ENCODE measurements at places on chromosomes 11 and 22.

- DNase-seq = no peak
Observed at GRCh38 chr11:27717801-27718229, 17.6 kb upstream of the BDNF start.

DNA sequence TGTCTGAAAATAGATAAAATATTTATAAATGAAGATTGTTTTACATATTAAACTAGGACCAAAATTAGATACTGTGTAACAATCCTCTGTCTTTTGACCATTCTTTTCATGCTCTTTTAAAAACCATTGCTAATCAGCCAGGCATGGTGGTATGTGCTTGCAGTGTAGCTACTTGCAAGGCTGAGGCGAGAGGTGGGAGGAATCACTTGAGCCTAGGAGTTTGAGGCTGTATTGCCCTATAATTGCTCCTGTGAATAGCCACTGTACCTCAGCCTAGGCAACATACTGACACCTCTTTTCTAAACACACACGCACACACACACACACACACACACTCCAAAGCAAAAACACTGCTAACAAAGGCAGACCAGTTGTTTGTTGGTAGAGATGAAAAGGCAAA is 259.2 kb downstream of the JRKL start:
- no peak for DNase-seq

- no peak for DNase-seq
Observed at GRCh38 chr11:27385245-27385644, 22.2 kb upstream of the CCDC34 start.

DNA sequence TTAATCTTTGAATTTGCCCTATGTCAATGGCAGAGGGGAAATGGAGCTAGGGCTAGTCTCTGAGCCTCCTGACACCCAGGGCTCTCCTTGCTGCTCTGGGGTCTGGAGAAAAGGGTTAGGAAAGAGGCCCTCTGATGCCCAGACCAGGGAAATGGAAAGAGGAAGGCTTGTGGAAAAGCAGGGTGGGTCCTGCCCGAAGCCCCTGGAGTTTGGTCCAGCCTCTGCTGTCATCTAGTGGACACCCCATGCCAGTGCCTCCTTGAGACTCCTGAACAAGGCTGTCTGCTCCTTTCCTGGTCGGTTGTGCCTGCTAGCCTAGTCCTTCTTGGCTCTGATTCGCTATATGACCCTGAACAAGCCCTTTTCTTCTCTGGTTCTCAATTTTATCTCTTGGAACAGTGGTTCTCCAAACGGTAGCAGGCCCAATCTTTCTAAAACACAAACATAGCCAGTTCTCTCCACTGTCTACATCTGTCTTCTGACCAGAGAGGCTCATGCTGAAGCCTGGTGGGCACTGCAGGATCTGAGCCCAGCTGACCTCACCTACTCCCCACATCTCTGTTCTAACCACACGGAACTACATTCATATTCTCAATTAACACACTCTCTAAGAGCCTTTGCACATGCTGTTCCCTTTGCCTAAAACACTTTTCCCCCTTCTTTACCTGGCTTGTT is 8.8 kb upstream of the PLA2G3 start:
- peak; percentile 90 for DNase-seq

- DNase-seq = no peak
Observed at GRCh38 chr11:70134490-70134889, 56.4 kb downstream of the ANO1 start.

GRCh38 chr11:107131756-107132155 is 113.5 kb upstream of the GUCY1A2 start:
- no peak for DNase-seq

DNA sequence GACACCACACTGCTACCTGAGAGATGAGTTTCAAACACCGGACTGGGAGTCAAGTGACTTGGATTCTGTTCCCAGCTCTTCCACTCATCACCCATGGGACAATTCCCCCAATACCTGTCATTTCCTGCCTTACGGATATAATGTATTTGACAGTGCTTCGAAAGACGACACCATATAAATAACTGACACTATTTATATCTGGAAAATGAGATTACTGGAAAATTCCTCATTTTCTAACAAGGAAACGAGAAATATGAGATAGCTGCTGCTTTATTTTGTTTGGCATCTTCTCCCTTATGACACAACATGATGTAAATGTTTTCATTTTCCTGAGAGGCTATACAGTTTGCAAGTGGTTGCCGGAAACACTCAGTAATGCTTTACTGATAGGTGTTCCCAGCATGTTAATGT is 8.6 kb downstream of the HSCB start:
- no peak for DNase-seq

- DNase-seq = peak; percentile 47
Observed at GRCh38 chr11:396948-397548, 3.0 kb downstream of the PKP3 start.

DNA sequence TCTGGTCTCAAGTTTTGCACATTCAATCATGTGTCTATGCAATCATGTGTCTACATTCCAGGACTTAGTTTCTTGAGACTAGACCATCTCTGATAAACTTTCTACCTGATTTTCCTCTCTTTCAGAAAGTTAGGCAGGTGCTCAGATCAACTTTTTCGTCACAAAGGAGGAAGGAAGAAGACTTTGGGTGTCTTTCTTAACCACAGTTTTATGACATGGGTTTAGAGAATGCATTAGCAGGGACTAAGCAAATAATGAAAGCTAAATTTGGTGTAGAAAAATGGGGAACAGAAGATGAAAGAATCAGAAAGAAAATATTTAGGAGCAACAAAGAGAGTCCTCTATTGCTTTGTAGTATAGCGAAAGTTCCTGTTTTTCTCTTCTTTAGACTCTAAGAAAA is 7.7 kb upstream of the GLYATL1B start:
- no peak for DNase-seq

DNA sequence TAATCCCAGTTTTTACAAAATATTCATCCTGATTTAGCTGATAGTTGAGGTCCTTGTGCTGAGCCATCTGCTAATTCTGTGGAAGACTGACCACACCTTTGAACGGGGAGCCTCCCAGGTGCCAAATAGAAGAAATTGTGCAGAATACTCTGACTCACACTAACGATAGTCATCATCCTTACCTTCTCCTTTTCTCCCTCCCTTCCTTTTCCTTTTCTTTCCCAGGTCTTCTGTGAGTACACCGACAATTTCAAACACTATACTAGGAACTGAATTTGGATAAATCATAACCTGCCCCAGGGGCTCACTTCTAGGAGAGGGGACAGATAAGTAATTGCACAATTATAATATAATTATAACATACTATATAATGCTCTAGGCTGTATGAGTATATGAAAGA is 73.1 kb upstream of the CTSC start:
- no peak for DNase-seq

DNA sequence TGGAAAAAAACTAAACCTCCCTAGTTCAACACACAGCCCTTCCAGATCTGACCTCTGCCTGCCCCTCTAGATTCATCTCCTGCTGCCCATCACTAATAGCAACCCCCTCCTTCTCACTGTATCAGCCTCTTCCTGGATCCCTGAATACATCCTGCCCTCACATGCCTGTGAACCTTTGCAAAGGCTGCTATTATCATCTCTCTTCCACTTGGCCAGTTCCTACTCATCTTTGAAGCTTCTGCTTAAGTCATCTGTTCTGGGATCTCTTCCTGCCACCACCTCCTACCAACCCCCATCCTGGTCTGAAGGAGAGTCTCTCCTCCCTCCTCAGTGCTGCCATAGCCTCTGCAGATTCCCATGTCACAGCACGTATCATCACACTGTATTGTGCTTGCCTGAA is 38.0 kb upstream of the AMOTL1 start:
- no peak for DNase-seq

- DNase-seq = no peak
Observed at GRCh38 chr11:6414874-6415328, 4.0 kb downstream of the APBB1 start.

- DNase-seq = no peak
Observed at GRCh38 chr11:65920372-65920802, 1.2 kb downstream of the DRAP1 start.

DNA sequence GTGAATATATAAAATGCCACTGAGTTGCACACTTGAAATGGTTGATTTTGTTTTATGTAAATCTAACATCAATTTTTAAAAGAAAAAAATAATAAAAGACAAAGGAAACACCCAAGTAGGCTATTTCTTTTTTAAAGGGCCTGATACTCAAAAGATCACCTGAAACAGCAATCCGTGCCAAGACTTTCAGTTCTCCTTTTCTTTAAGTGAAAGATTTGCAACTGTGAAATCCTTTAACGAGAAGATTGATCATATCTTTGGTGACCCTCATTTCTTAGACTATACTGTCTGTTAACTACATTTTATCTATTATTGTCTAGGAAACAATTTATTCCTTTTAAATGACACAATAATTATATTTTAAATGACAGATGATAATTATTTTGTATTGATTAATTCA is 1841.5 kb downstream of the LRRC4C start:
- DNase-seq = no peak

DNA sequence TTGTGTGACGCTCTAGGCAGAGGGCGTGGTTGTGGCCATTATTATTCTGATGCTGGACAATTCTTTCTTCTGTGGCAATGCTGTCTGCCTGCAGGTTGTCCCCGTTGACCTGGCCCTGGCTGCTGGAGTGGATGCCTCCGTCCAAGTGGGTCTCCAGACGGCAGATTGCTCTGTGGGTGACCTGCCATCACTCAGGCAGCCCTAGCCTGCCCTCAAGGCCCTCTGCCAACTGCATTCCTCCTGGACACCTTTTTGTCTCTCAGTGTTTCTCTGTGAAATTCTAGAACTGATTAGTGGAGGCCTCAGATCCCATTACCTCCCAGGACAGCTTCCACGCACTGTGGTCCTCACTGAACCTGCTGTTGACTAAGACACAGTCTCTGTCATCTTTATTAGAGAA is 86.7 kb downstream of the TBC1D22A start:
- DNase-seq = no peak

DNA sequence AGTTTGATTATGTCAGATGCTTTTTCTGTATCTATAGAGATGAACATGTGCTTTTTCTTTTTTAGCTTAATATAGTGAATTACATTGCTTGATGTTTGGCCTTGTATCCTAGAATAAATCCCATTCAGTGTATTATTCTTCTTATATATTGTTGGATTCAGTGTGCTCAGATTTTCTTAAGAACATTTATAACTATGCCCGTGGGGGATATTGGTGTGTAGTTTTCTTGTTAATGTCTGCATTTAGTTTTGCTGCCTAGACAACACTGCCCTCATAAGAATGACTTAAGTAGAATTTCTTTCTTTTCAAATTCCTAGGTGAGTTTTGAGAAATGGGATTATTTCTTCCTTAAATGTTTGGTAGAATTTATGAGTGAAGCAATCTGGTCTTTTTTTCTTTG is 98.5 kb downstream of the TMEM135 start:
- no peak for DNase-seq

DNA sequence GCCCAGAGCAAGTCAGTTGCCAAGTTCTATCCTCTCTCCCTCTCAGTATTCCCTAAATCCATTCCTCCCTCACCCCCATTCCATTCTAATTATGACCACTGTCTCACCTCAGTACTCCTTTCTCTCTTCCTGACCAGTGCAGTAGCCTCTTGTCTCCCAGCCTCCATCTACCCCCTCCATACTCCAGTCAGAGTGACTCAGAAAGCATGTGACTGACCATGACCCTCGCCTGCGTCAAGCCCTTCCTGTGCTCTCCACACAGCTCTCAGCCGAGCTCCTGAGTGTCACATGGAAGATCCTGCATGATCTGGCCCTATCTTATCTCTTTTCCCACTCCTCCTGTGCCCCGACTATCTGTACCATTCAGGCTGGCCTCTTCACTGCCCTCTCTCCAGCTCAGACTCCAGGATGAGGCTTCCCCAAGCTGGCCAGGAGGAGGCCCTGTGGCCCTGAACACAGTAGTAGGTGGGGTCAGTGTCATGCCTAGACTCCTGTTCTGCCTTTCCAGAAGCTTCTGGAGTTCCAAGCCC is 42.6 kb downstream of the NEU3 start:
- DNase-seq = peak; percentile 93

DNA sequence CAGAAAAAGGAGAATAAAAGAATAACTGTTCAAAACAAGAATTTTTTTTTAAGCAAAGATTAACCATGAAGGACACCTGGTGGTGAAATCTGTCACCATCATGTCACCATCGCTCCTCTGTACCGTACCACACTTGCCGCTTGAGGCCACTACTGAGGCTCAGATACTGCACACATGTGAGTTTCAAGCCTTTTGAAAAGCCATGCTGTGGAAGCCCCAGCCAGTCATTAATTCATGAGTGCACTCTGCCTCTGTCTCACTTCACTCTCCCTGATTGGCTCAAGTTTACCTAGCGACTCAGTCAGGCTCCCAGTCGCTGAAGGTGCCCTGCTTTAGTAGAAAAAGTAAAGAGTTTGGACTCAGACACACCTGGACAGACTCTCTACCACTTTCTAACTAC is 6.6 kb upstream of the MS4A12 start:
- peak; percentile 18 for DNase-seq

DNA sequence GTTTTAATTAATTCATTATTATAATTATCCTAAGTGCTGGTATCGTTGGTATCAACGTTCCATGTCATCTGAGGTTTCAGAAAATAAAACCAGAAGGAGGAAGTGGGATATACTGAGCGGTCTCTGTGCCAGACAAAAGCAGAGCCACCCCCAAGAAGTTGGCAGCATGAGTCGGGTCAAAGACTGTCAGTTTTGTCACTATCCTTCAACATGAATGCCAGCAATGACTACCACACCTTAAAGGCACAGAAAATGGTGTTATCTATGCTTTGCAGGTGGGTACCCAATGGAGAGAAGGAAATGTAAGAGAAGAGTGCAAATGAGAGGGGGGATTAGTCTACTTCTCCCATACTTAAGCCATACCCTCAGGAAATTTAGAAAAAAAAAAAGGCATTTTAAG is 408.5 kb downstream of the OPCML start:
- no peak for DNase-seq

DNA sequence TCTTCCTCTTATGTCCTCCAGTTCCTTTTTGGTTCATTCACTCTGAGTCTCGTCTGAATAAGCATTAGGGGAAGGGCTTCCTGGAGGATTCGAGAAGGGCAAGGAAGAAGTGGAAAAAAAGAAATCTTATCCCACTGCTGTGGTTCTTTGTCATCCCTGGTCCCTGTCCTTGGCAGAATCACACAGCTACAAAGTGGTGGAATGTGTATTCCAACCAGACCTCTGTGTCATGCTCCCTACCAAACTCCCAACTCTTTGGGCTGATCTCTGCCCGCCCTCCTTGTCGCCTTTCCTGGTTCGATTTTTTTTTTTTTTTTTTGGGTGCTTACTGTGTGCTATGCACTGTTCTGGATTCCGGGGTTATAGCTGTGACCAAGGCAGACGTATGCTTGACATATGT is 61.0 kb downstream of the TEAD1 start:
- DNase-seq = no peak

- DNase-seq = no peak
Observed at GRCh38 chr11:107956543-107956942, 28.3 kb downstream of the RAB39A start.

- no peak for DNase-seq
Observed at GRCh38 chr11:73229896-73230875, 12.1 kb downstream of the P2RY2 start.

- DNase-seq = no peak
Observed at GRCh38 chr11:117986981-117987574, 884 bp downstream of the IL10RA start.

Measured in COLO829 (cell line).